ENCODE measurements at places on chromosomes 7 and 10.

DNA sequence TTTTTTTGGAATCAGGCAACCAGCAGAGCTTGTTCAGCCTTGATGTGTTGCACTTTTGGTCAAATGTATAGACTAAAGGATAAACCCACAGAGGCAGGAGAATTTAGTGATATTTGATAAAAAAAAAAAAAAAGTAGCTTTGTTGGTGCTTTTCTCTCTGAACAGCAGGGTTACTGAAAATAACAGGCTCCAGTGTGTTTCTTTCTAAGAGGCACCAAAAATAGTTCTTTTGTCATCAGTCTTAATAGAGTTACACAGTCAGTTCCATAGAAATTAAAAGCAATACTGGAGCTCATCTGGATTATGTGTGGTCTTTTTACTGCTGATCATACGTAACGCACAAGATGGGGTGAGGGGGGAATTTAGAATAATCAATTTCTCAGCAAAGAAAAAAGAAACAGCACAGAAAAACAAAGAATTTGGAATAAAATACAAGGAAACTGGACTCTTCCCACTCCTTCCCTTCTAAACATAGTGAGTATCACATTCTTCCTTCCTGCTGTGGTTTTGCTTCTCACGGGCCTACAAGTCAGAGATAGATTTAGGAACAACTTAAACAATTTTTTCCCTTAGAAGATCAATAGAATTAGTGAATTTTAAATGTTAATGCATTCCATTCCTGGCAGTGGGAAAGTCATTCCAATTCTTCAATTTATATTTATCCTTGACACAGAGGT is 178.8 kb upstream of the AKR1E2 start:
- no peak for DNase-seq

DNA sequence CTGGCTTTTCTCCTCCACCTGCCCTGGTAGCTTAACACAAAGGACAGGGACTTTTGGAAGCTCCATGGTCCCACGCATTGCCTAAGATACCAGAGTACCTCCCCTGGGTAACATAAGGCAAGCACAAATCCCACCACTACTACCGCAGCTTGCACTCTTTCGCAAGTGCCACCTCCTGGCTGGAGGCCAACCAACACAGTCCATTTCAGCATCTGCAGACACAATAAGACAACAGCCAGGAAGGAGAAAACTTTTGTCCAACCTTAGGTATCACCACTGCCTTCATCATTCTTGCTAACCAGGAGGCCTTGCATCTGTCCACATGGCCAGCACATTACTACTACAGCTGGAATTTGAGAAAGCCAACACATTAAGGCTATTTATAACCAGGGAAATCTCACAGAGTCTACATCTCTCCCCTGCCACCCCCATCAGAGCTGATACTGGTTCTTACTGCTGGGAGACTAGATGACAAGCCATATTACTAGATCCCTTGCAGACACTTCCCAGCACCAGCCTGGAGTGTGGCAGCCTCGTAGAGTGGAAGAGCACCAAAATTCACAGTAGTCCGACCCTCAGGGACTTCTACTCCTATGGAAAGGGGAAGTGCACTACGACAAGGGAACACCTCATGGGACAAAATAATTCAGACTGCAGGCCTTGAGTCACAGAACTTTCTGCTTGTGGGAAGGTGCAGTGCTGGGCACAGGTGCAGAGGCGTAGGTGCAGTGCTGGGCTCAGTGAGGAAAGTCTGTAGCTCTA is 39.8 kb upstream of the CDK13 start:
- no peak for DNase-seq

- DNase-seq, result no peak
Observed at GRCh38 chr7:45890902-45891461, 2.7 kb downstream of the IGFBP1 start.

DNA sequence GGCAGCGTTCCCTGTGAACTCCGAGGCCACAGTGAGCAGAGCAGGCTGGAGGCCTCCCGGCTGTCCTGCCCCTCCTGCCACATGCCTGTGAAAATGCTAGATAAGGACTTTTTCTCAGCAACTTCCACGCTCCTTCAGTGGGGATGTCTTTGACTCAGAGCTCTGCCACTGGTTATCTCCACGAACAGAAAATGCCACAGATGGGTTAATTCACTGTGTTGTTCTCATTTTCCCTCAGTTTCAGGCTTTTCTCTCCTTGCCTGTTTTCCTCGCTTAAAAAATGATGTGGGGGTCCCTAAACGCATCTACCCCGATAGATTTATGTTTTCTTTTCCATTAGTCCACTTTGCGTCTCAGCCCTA is 51.3 kb downstream of the IKZF1 start:
- no peak for DNase-seq

DNA sequence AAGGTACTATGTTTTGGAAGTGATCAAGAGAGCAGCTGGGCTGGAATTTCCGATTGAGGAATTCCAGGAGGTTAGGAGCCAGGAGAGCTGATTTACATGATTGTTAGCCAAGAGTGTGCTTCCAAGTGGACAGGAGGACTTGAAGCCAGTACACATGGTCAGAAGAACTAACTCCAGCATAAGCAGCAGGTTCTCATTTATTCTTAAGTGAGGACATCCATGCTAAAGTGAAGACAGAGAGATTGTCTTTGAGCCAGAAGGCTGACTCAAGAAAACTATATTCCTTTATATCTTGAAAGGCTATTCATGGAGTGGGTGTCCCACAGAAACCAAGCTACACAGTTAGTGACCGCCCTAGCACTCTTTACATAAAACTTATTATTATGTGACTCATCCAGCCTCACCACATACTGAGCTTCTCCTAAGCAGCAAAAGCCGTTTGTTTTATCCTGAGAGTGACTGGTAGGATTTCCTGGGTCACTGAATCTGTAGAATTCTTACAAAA is 56.7 kb upstream of the SEMA3A start:
- DNase-seq, result no peak

GRCh38 chr7:155392726-155393570 is 65.0 kb upstream of the EN2 start:
- DNase-seq, result peak; percentile 85

DNA sequence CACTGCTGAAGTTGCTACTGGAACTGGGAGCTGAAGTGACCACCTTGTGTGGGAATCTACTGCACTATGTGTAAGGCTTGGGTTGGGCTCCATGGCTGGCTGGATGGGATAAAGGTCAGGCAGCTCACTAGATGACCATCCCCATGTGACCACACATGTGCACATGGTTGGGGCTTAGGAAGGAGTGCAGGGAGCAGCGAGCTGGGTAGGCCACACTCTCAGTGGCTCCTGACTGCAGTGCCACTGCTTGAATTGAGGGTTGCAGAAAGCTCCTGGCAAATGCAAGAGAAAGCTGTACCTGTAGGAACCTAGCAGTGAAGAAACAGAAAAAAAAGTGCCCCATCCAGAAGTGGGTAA is 47.5 kb upstream of the AMPH start:
- no peak for DNase-seq

- no peak for DNase-seq
Observed at GRCh38 chr7:5591278-5591874, 167.7 kb upstream of the TNRC18 start.

- DNase-seq, result no peak
Observed at GRCh38 chr7:32948202-32948601, 9.0 kb upstream of the FKBP9 start.

GRCh38 chr7:30692882-30693281 is 10.6 kb upstream of the CRHR2 start:
- no peak for DNase-seq

DNA sequence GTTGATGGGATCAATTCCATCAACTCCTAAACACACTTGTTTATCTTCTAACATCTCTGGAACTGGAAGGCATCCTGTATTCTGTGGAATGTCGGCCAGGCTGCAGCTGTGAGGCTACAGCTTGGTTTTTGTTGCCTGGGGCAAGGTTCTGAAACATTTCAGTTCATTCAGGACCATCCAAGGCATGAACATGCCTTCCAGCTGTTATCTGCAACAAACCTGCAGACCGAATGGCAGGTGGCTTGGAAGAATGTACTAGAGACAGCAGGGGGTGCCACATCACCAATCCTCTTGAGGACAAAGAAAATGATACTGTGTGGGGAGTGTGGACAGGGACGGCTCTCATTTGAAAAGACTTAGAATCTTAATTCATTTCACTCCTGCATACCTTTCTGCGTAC is 12.4 kb downstream of the PAPOLB start:
- no peak for DNase-seq

- DNase-seq, result no peak
Observed at GRCh38 chr7:35474100-35474499, 220.2 kb upstream of the TBX20 start.

DNA sequence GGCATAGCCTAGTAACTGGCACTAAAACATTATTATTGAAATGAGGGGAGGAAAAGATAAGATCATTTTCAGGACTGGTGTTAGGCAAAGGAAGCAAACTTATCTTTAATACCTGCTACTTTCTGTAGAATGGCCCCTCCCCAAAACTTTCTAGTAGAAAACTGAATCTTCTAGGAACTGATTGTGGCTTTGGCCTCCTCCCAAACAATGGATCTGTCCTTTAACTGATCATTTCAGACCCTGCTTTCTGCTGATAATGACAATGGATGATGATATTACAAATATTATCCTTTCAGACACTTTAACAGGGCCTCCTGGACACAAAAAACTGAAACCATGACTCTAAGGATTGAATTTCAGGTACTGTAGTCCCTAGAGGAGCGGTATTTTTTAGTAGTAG is 55.1 kb downstream of the EZH2 start:
- DNase-seq, result no peak

DNA sequence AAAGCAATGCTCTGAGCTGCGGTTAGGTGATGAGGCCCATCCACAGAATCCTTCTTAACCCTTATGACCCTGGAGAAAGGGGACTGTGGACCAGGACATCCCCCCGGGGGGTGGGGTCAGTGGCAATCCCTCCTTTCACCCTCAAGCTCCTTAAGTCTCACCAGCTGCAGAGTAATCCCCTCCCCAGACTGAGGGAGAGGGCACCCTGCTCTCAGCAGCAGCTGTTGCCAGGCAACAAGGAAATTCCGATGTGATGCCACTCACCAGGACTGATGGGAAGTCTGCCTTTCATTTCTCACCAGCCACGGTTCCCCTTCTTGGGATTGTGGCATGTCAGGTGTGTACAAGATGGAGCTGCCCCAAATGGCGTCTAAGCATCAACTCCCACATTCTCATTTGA is 129.6 kb downstream of the DOCK1 start:
- no peak for DNase-seq

DNA sequence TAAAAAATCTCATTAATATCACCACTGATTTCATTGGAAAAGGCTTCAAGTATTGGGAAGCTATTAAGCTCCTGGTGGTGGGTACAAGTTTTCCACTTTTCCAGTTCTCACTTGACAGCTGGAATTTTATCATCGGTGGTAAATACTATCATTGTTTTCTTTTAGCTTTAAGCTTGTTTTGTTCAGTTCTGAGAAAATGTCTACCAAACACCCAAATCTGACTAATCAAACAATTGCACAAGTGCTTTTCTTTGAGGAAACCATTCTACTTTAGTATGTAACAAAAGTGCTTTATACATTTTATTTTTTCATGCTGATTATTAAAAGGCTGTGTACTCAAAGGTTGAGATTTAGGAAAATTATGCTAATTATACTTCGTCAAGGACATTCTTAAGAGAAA is 7.9 kb downstream of the PRPF18 start:
- no peak for DNase-seq

DNA sequence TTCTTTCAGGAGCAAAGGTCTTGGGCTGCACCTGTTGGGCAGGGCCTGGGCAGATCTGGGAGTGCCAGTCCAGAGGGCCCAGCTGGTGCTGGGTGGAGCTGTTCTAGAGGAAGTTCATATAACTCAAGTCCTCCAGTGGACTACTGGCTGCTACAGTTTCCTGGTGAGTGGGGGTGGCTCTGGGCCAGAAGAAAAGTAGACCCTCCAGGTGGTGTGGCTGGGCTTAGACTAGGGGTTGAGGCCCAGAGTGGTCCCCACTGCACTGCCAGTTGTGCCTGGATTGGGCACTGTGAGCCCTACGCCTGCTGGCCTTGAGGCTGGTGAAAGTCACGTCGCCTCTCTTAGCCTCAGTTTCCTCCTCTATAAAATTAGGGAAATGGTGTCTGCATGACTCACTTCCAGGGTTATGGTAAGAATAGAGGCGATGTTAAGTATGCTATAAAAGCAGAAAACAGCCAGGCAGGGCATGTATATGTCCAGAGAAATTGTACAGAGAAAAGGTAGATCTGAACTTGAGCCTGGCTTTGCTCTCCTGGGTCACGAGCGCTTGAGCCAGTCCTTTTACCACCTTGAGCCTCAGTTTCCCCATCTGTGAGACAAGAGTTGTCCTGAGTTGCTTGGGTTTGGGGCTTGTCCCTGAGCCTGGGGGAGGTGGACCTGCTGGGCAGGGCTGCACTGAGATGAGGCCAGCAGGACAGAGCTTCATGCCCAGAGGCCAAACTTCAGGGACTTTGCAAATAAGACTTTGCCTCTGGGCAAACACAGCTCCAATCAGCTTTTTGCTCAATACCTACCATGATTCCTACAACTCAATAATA is 3.8 kb upstream of the CLDN3 start:
- DNase-seq, result no peak

GRCh38 chr10:97640868-97641811 is 669 bp downstream of the PI4K2A start:
- no peak for DNase-seq

DNA sequence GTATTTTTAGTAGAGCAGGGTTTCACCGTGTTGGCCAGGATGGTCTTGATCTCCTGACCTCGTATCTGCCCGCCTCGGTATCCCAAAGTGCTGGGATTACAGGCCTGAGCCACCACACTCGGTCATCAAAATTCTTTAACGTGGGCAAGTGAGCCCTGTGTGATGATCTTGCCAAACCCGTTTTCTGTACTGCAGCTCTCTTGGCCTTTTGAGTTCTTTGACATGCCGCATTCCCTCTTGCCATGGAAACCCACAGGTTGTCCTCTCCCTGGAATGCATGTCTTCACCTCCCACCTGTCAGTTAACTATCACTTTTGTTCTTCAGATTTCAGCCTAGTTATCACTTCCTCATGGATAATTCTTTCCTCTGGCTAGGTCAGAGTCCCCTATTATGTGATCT is 5.0 kb downstream of the NUP205 start:
- no peak for DNase-seq

DNA sequence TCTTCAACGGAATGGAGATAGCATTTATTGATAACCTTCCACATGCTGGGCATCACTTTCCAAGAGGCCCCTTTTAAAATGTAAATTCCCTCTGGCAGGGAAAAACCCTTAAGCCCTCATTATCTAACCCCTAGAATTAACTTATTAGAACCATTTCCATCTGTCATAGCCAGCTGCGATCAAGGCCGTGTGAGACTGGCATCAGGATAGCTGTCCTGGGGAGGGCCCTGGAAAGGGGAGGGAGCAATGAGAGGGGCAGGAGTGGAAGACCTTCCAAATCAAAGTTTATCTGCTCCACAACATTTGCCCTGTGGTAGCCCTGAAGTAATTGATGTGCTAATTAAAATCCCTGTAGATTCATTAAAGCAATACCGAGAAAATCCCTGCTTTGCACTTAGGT is 45.0 kb upstream of the JAZF1 start:
- no peak for DNase-seq

DNA sequence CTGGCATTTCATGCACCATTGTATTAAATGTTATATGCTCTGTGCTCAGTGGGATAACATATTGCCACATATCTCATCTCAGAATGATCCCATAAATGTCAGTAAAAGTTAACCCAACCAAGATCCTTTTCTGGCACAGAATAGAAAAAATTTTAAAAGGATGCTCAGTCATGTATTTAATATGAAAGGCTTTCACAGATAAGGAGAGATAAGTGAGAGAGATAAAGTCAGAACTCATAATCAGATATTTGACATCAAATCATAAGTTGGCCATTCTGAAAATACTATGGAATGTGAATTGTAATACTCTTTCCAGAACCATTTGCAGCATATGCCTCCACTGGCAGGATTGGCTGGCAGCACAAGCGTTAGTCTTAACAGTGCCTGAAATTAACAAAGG is 38.5 kb downstream of the PLEKHA8 start:
- no peak for DNase-seq

All from 8988T (cell line).